ENCODE measurements at places on chromosomes 5 and 9.
A peak's percentile ranks its signal among the peaks of the same experiment; 100 is the strongest.

- peak; percentile 70 for DNase-seq
Observed at GRCh38 chr9:104743376-104743985, 4.0 kb upstream of the NIPSNAP3A start.

GRCh38 chr9:84379740-84380139 lies 39.2 kb upstream of the SLC28A3 start:
- DNase-seq: no peak

DNA sequence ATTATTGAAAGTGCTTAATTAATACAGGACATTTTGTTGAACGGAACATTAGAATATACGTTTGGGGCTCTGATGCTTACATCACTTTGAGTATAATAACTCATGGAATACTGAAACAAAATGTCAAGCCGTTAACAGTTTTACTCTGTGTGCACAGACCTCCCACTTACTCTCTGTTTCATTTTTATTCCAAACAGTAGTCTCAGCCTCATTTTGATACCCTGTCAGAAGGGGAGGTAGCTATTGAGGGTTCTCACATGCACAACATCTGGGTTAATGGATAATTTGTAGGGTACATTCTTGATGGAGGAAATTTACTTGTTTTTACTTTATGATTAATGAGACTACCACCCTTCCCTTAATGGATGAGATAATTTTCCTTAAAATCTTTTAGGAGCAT lies 59.0 kb downstream of the SCAMP1 start:
- no peak for DNase-seq

GRCh38 chr5:158017469-158017868 lies 158.5 kb upstream of the CLINT1 start:
- DNase-seq: no peak

DNA sequence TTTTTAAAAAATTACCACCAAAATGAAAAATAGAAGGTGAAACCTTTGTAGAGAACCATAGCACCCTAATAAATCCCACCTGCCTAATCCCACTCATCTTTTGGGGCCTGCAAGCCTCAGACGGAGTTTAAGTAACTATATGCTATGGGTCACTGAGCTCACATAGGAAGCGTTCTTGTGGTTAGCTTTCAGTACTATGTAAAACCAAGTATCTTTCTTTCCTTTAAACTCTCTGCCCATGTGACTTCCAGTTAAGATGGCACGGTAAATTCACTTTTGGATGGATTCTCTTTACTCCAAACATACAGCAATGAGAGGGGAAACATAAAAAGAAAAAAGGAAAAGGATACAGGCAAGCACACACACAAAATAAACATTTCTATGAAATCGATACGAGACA lies 50.9 kb downstream of the FANCC start:
- no peak for DNase-seq

DNA sequence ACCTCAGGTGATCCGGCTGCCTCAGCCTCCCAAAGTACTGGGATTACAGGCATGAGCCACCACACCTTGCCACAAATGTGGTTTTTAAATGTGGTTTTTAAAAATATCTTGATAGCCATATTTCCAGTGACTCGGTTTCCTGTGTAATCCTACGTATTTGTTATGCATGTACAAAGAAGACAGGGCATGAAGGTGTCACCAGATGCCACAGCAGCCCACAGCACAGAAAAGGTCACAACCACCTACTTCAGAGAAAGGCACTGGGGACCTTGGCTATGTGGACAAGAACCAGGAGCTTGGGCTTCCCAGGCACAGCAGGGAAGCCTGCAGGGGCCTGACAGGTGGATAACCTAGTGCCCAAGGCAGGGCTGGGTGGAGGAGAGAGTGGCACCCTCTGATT lies 38.0 kb downstream of the C9orf50 start:
- no peak for DNase-seq

- no peak for DNase-seq
Observed at GRCh38 chr5:142845954-142846398, 75.8 kb downstream of the ARHGAP26 start.

DNA sequence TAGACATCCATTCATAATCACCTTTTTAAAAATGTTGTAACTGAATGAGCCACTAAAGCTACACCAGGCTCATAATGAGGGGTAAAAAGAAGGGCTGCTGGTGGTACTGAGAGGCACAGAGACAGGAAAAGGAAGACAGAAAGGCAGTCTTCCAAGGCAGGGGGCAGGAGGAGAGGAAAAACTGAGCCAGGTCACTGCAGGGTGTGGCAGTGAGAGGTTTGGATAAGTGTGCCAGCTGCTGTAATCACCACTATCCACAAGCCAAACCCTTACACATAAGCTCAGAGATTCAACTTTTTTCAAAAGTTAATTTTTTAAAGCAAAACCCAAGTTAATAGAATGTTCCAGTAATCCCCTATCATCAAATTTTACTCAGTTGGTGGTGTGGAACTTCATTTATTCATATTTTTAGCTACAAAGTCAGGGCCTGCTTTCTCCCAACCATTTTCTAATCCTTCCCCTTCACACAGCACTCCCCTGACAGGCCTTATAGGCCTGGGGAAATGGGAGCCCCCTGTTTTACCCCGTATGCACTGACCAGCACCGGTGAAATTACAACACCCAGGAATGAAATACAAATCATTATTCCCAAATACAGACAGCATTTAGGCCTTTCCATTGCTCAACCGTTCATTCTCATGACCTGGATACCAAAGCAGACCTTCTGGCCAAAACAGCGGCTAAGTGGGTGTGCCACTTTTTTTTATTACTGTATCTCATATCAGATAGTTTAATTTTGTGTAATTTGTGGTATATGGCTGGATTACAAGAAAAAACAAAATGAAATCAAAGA lies 76.3 kb downstream of the EFNA5 start:
- DNase-seq: no peak

DNA sequence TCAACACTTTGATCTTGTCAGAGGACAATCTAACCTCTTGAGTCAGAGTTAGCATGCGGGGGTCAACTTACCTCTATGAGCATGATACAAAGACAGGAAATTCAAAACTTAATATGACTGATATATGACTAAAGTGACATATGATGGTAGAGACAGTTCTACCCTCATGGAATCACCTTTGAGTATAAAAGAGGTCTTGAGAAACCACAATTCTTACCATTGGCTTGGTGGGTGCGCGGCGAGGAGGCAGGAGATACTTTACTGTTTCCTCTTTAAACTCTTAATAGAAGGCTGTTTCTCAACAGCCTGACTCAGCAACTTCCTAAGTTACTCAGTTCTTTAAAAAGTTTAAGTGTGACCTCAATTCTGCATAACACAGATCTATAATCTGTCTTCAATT lies 372.8 kb downstream of the KIAA0825 start:
- DNase-seq: peak; percentile 24

GRCh38 chr5:4758550-4758949 lies 381.6 kb upstream of the ADAMTS16 start:
- DNase-seq: no peak

DNA sequence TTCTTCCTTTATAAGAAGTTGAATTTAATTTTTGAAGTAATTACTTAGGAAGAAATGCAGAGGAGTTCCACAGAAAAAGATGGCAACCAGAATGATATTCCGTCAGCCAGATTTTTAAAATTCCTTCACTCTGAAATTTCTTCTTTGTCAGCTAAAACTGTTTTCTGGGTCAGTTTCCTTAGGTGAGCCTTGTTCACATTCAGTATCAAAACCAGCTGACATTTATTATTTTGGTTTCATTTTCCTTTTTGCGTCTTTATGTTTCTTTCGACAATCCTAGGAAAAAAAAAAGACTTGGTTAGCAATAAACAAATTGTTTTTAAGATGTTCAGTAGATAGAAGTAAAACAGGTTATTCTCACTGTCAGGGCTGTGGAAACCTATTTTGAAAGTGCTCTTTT lies 4.1 kb upstream of the IARS1 start:
- no peak for DNase-seq

- peak; percentile 80 for DNase-seq
Observed at GRCh38 chr9:37911271-37911681, 7.3 kb upstream of the SLC25A51 start.

DNA sequence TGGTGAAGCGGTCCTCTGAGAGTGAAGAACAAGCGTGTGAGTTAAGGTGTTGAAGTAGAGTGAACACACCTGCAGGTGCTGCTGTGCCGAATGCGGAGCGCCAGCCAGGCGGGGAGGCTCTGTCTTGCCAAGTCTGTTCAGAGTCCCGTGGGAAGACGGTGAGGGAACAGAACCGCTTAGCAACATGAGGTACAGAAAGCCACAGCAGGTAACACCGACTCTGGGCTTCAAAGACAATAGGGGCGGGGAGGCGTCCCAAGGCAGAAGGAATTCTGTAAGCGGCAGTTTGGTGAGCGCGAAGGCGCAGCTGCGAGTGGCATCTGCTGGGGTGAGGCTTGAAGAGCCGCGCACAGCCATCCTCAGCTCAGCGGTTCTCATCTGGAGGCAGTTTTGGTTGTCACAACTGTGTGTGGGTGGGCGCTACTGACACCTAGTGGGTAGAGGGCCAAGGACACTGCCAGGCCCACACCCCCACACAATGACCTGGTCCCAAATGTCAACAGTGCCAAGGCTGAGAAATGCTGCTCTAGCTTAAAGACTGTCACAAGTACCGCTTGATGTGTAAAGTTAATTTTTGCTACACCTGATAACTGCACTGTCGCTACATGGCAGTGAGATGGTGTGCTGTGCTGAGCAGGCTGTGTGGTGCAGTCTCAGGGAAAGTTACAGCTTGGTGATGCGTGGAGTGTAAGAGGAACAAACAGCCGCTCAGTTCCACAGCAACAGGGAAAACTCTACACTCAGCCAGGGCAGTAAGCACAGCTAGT lies 67.4 kb upstream of the TBC1D9B start:
- DNase-seq: no peak

- no peak for DNase-seq
Observed at GRCh38 chr9:69984831-69985230, 58.8 kb upstream of the MAMDC2 start.

GRCh38 chr5:148532969-148533670 lies 121.2 kb downstream of the HTR4 start:
- no peak for DNase-seq

- DNase-seq: no peak
Observed at GRCh38 chr9:132996526-132996925, 18.0 kb downstream of the GFI1B start.

GRCh38 chr5:6350277-6351090 lies 27.9 kb downstream of the MED10 start:
- no peak for DNase-seq

DNA sequence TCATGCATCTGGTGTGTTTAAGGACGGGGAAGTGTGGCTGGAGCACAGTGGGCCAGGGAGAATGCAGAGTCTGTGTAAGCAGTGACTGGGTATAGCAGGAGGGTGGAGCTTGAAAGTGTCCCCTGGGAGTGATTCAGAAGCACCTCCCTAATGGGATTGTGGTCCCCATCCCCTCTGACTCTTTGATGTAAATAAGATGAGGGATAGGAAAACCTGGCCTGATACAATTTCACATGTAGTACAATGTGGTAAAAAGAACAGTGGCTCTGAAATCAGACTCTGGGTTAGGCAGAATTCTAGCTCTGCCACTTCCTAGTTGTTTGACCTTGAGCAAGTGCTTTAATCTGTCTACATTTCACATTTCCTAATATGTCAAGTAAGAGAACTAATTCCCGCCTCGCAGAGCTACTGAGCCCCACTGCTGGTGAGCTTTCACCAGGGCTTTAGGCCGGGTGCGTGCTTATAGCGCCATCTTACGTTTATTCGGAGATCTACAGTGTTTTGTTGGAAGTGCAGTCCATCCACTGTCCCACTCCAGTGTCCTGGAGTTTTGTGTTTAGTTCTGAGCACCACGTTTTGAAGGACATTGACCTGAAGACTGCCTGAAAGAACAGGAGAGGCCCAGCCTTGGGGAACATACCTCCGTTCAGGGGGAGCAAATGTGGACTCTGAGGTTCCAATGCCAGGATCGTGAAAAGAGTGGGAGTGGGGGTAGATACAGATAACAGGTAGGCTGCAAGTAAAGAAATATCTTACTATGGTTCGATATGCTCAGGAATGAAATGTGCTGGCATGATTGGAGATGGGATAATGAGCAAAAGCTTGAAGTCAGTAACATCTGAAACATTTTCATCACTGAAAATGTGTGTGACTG lies 51.2 kb upstream of the TESK1 start:
- peak; percentile 79 for DNase-seq

DNA sequence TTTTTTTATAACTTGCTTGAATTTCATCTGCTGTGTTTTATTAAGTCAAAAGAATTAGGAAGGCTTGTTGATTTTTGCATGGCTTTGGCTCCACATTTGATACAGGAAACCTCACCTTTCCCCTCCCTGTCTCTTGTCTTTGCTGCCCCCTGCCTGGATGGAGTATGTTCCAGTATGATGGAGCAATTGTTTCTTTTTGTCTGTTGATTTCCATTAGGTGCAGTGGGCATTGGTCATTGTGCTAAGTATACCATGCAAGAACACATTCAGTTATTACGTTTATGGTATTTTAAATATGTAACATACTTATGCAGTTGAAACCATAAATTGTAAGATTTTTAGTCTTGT lies 19.6 kb downstream of the TJP2 start:
- DNase-seq: no peak

GRCh38 chr9:79233542-79233941 lies 338.2 kb upstream of the TLE4 start:
- DNase-seq: peak; percentile 15

DNA sequence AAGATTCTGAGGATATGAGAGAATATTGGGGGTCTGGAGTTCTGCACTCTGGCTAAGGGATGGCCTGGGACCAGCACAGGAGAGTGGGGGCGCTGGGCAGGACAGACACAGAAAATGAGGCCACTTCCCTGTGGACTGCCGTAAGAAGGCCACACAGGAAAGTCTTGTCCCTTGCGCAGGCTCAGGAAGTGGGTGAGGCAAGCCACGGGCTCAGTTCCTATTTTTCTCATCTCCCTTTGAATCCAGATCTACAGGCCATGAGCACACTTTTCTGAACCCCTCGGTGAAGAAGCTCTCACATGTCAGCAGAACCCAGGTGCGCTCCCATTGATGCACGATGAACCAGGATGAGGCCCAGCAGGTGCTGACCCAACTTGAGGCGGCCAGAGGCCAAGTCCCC lies 207.4 kb downstream of the AGTPBP1 start:
- no peak for DNase-seq

- DNase-seq: no peak
Observed at GRCh38 chr5:148748702-148749392, 77.6 kb upstream of the ADRB2 start.

DNA sequence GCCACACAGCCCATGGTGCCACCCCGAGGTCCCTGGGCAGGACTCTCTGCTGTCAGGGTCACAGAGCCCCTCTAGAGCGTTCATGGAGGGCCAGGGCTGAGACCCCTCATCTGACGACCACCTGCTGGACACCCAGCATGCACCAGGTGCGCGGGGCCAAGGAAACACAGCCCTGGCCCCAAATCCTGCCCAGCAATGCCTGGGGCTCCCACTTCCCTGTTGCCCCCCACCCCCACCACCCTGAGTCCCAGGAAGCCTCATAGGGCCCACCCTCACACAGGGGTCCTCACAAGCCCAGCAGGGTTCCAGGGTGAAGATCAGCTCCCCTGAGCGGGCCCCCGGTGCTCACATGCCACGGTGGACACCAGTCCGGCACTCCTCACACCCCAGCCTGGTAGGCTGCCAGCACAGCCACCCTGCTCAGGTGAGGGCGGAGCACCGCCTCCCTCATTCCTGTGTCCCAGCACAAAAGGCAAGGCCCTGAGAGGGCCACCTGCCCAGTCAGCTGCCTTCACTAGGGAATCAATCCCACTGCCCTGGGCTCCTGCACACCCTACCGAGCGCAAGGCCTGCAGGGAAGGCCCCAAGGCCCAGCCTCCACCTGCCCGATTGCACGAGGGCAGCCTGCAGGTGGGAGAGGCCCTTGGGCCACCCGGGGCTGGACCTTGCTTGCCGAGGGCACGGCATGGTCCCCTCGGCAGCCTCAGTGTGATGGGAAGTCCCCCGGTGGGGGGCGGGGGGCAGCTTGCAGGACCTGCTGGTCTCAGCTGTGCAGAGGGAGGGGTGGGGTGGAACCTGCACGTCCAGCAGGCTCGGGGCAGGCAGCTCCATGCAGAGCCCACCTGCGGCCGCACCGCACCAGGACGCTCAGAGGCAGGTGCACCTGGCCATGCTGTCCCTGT lies 56.4 kb upstream of the UBAC1 start:
- DNase-seq: no peak

Measured in astrocyte of the spinal cord (primary cell).